ENCODE measurements at places on chromosomes 12 and 14. TPM values are rescaled to one million over a fixed set of nuclear protein-coding genes. Genes with fewer than 3 reads are reported as not detected.

- DNase-seq = no peak
Measured at GRCh38 chr12:41011939-41012338, 176.2 kb upstream of the PDZRN4 start.

Gene CMA1
- not detected for total RNA-seq

DNA sequence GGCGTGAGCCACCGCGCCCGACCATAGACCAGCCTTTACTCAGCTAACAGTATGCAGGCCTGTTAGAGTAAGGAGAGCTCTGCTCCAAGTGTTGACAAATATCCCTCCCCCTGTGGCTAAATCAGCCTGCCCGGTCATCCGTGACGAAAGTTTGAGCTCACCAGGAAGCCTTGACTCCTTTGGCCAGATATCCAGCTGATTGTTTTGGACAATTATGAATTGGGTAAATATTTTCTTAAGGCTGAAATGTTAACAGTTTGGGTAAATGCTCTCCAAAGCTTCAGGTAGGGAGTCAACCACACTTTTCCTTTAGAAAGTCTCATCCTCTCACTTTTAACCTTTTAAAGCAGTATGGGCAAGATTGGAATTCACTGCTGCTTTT, 157.9 kb downstream of the PAWR start:
- no peak for DNase-seq

Gene SOAT2
- not detected for total RNA-seq

- no peak for DNase-seq
Measured at GRCh38 chr12:53298164-53298563, 1.3 kb upstream of the MYG1 start.

GRCh38 chr12:66733839-66734238, 55.0 kb upstream of the GRIP1 start:
- DNase-seq = no peak

GRCh38 chr12:129101404-129101803, 248.1 kb downstream of the GLT1D1 start:
- peak; percentile 49 for DNase-seq

Gene CIROP
- not detected for total RNA-seq

GRCh38 chr14:101554991-101555668, 6.2 kb upstream of the DIO3 start:
- DNase-seq = no peak

Gene KRT86
- 0.65 TPM for total RNA-seq

Gene MYO1A
- not detected for total RNA-seq

Gene ADAMTS20
- total RNA-seq = not detected

Gene DHH
- total RNA-seq = not detected

DNA sequence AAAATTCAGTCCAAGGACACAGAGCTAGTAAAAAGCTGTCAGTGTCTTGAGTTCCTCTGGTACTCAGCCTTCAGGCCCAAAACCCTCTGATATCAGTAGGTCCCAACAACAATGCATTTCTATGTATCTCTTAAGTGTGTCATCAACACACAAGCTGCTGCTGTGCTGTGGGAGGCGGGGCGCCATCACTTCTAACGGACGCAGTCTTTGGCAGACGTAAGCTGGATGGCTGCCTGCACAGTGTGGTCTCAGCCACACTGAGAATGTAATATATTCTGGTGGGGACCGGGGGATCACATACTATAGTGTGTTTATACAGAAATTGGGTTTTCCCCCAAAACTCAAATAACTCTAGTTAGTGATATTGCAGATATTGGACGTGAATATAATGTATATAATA, 123.9 kb downstream of the SUDS3 start:
- no peak for DNase-seq

Gene RERGL
- total RNA-seq = not detected

Gene NTF3
- total RNA-seq = 12.7 TPM

- peak; percentile 92 for DNase-seq
Measured at GRCh38 chr14:94129111-94129757, at the start of gene IFI27L2. IFI27L2 (minus strand) TSS chr14:94129604; CDS start chr14:94129564, 40 bp downstream.

DNA sequence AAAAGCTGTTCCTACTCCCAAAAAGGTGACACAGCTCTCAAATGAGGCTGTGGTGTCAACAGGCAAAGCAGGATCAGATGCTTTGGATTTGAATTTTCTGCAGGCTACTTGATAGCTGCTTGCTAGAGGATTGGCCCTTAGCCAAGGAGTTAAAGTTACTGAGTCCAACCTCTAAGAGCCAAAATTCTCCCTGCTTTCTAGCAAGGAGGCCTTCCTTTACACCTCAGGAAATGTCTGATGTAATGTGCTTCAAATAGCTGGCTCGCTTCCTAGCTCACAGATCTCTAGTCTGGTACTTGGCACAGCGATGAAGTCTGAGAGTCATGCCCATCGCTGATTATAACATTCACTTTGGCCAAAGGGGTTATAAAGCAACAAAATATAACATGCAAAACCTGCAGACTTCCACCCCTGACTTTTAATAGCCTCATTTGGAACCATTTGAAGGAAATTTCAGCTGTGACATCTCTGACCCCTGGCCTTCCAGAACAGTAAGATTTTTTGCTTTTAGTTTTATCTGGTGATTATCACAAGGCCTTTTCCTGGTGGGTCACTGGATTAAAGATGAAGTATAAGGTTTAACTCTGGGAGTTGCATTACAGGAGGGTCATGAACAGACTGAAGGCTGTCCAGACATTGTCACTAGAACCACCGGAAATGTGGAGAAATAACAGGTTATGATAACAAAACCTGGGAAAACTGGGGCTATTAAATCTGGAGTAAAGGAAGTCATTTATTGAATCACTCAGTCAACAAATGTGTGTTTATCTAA, 189.7 kb downstream of the EPS8 start:
- peak; percentile 62 for DNase-seq

DNA sequence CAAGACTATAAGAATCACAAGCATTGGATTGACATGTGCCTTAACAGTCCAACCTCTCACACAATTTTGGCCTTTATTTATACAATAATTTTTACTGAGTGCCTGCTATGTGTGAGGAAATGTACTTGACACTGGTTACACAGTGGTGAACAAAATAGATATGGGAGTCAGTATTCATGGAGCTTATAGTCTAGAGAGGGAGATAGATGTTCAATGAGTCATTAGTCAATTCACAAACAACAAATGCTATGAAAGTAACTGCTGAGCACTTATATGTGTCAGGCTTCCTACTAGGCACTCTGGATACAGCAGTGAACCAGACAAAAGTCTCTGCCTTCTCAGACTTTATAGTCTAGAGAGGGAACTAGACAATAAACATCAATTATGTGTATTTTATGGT, 3.7 kb downstream of the CFAP54 start:
- DNase-seq = no peak

Gene TRIM9
- total RNA-seq = 3.1 TPM

- DNase-seq = peak; percentile 68
Measured at GRCh38 chr14:75249251-75249957, 29.2 kb upstream of the FOS start.

DNA sequence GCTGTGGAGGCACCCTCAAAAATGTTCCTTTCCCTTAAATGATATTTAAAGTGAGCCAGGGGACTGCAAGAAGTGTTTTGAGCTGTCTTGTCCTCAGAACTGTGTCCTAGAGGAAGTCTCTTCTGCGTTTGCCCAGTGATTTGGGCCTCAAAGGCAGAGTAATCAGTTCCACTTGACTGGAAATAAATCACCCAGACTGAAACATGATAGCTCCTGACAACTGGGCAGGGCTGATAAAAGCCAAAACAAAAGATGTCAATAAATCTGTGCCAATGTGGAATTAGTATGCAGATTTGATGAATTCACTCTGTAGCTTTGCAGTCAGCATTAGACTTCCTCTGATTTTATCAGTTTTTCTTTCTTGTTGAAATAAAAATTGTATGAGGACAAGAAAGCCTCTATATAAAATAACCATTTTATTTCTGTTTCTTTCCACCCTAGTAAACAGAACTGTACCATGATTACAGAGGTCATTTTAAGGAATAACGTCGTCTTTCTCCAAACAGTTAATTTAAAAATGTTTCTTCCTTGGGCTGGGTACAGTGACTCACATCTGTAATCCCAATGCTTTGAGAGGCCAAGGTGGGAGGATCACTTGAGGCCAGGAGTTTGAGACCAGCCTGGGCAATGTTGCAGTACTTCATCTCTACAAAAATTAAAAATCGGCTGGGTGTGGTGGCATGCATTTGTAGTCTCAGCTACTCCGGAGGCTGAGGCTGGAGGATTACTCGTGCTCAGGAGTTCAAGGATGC, 180.8 kb downstream of the ERC1 start:
- DNase-seq = peak; percentile 49

Gene RAB21
- total RNA-seq = 50.6 TPM

Gene PMCH
- not detected for total RNA-seq

GRCh38 chr14:67856827-67857226, 37.2 kb downstream of the RAD51B start:
- no peak for DNase-seq

DNA sequence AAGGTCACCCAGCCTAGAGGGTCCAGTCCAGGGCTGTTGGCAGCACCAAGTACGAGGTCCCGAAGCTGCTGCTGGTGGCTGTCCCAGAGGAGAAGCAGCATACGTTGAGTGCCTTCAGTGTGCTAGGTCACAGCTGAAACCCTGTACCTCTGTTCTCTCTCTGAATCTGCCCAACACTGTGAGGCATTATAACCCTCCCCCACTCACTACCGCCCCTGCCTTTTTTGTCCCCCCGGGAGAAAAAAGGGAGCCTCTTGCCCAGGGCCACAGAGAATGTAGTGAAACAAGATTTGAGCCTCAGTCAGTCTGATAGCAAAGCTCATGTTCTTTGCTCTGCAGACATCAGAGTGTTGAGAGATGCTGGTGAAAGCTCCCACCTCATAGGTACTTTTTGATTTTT, 53.4 kb downstream of the PPP2R5C start:
- DNase-seq = no peak

DNA sequence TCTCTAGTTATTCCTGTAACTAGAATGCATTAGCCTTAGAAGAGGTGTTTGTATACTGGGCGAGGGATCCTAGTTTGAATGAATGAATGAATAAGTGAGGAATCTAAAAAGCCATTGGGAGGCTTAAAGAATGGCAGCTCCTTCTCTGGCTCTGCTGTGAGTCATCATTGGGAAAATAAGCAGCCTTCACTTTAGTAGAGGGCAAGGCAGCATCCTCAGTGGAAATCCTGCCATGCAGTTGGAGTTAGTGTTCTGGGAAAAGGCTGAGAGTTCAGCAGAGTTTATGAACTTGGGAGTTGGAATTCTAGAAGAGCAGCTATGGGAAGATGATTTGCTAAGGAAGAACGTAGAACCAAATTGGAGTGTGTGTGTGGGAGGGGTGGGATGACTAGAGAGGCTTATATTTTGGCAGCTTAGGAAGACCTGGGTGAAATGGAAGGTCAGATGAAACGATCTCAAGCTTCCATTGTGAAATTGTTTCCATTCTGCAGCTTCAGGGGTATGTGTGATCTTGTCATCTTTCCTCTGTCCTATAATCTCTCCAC, 120.8 kb downstream of the PTCSC3 start:
- DNase-seq = peak; percentile 33

Gene WDR89
- total RNA-seq = 32.8 TPM

Gene ENDOU
- not detected for total RNA-seq

DNA sequence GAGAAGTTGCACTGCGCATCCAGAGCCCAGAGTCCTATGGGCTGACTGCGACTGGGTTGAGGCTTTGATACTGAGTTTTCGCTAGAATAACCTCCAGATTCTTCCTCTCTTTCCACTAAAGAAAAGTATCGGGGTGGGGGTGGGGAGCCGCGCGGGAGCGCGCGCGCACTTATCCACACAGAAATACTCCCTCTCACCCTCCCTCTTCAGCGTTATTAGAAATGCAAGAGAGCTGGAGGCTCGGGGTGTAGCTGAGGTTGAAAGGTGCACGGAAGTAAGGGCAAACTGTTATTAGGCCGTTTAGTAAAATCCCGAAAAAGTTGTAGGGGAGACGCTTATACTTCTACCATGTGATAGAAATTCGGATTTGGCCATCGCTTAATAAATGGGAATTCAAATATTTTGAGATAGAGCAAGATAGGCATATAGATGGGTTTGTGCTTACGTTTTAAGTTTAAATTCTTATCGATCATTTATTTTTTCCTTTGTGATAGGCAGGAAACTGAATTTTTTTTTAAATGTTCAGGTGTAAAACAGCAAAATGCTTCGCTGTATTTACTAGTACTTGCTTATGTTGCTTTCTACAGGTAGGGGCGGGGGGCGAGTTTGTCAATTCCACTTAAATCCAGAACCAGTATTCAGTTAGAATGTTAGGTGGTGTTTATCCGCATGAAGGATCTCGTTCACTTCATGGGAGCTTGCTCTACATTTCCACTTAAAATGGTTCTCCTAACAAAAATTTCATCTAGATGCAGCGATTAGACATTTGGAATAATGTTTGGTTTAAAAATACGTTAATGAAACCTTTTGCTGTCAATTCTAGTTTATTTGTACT, 1.1 kb downstream of the ARHGAP5 start:
- no peak for DNase-seq

DNA sequence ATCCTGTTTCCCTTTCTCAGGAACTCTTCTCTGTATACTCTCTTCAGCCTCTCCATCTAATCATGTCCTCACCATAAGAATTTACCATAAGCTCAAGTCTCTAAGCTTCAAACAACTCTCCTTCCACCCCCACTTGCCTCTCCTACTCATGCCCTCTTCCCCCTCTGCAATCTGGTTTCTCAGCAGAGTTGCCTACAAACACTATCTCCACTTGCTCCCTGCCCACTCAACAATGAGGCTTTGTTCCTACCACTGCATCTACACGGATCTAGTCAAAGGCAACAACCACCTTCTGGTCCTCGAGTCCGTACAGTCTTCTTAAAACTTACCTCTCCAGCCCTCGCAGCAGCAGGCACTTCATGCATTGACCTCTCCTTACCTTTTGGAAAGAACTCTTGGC, 17.2 kb upstream of the FBLN5 start:
- no peak for DNase-seq

Gene TSPAN11
- 0.15 TPM for total RNA-seq
